ENCODE measurements at places on chromosomes 4 and X.

- no peak for DNase-seq
Observed at GRCh38 chr4:68359508-68359907, 9.6 kb upstream of the YTHDC1 start.

DNA sequence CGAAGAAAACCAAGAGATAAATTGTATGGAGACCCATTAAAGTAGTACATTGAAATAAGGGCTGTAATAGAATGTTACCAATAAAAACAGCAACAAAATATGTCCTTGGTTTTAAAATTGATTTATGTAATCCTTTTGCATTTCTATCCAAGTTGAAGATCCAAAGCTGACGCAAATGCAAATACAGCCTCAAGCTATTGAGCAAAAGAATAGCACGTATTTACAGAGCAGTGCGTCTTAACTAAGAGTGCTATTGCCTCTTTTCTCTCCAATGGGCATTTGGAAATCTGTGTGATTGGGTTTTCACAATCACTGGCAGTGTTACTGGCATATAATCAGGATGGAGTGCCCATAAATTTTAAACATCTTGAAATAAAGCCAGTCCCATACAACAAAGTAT lies 417.4 kb downstream of the TLL1 start:
- DNase-seq = no peak

DNA sequence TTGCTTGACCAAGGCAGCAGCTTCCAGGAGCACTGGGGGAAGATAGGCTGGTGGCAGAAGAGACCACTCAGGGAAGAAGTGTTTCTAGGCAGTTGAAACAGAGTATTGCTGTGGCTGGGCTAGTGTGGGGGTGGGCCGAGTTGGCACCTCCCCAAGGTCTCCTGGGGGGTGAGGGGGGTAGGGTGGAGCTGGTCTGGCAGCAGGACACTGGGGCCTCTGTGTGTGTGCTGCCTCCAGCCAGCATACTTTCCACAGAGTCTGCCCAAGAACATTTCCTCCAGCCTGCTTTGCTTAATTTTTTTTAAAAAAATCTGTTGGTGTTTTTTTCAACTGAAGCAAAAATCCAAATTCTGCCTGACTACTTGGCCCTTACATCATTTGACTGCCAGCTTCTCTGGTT lies 4.0 kb downstream of the ITIH6 start:
- DNase-seq = no peak

DNA sequence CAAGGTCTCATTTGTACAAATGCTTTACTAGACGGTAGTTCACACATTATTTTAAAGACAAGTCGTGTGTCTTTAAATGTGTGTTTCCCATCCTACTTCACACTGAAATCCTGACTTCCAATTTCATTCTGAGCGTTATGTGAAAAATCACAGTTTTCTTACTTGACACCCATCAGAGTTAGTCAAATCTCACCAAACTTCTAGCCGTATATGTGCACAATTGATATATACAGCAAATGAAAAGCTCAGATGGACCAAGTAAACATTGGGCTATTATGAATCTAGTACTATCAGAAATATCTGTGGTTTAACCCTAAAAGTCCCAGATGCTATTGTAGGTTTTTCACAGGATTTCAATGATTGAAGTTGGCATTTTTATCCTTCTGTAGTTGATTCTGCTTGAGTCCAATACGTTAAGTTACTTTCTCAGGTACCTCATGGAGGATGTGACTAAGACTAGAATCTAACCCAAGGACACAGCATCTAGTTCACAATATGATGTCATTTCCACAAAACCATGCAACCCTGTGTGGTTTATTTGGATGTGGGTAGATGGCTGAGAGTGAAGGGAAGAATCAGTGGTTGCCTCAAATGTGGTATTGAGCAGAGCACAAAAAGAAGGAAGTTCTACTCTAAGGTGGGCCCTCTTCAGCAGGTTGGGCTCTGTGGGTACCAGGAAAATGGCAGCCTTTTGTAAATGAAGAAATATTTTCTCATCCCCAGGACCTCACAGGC lies 22.1 kb upstream of the TRIM60 start:
- no peak for DNase-seq

GRCh38 chrX:17501746-17502145 lies 126.7 kb downstream of the NHS start:
- DNase-seq = no peak

DNA sequence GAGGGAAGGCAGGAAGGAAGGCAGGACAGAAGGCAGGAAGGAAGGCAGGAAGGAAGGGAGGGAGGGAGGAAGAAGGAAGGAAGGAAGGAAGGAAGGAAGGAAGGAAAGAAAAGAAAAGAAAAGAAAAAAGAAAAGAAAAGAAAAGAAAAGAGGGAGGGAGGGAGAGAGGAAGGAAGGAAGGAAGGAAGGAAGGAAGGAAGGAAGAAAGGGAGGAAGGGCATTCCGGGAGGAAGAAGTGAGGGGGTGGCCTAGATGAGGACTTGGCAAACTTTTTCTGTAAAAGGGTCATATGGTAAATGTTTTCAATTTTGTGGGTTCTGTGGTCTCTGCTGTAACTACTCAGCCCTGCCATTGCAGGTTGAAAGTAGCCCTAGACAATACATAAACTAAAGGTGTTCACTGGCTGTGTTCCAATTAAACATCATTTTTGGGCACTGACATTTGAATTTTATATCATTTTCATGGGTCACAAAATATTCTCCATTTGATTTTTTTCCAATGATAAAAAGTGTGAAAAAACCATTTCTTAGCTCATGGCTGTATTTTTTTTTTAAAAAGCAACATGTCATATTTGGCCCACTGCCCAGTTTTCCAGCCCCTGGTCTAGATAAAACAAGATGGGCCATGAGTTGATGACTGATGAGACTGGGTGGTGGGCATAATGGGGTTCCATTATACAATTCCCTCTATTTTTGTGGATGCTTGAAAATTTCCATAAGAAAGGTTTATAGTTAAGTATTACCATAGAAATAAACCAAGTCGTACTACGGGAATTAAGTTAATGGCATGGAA lies 3.1 kb downstream of the ZNF630 start:
- no peak for DNase-seq

- no peak for DNase-seq
Observed at GRCh38 chr4:61445374-61446063, 245.4 kb downstream of the ADGRL3 start.

GRCh38 chr4:68416591-68416990 lies 30.7 kb upstream of the TMPRSS11E start:
- DNase-seq = no peak

DNA sequence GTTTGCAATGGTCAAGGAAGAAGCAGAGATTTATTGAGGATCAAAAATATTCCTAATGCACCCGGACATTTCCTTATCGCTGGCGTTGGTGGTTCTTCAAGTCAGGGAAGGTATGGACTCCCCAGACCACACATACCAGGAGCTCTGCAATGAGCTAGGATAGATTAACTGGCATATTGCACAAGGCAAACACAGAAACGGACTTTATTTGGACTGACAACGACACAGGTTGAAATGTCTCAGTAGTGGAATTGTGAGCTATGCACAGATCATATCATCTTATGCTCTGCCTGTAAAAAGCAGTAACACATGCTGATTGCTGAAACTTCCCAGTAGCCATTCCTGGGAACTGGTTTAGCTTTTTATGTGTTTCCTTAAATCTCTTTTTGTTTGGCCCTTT lies 1.7 kb downstream of the TSPAN7 start:
- no peak for DNase-seq

DNA sequence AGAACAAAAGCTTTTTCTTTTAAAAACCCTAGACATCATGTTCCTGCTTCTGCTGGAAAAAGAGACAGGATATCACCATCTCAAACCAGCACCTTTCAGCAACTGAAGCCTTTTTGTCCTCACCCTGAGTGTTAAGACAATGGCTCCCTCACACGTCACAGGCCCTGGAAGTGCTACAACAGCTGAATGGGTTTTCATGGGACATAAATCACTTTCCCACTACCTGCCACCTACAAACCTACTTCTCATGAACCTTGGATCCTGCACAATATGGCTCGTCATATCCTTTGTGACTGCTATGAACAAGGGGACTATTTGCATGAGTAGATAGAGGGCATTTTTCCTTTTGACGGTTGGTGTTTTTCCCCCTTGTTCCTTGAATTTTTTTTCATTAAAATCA lies 93.6 kb downstream of the TSPAN5 start:
- DNase-seq = no peak

DNA sequence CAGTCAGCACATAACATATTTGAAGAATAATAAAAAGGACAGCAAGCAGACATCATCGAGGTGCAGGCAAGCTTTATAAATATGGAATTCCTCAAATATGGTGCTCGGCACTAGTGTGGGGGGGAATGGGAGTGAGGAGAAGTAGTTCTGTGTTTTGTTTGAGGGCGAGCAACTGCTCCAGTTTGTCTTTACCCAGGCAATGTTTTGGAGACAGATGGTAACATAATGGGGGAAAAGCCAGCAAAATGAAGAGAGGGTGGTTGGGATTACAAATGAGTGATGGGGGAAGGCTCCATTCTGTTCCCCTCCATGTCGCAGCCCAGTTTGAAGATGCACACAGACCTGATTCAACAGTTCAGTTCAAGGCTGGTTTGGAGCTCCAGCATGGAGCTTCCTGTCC lies 572.9 kb upstream of the DIPK2B start:
- no peak for DNase-seq

DNA sequence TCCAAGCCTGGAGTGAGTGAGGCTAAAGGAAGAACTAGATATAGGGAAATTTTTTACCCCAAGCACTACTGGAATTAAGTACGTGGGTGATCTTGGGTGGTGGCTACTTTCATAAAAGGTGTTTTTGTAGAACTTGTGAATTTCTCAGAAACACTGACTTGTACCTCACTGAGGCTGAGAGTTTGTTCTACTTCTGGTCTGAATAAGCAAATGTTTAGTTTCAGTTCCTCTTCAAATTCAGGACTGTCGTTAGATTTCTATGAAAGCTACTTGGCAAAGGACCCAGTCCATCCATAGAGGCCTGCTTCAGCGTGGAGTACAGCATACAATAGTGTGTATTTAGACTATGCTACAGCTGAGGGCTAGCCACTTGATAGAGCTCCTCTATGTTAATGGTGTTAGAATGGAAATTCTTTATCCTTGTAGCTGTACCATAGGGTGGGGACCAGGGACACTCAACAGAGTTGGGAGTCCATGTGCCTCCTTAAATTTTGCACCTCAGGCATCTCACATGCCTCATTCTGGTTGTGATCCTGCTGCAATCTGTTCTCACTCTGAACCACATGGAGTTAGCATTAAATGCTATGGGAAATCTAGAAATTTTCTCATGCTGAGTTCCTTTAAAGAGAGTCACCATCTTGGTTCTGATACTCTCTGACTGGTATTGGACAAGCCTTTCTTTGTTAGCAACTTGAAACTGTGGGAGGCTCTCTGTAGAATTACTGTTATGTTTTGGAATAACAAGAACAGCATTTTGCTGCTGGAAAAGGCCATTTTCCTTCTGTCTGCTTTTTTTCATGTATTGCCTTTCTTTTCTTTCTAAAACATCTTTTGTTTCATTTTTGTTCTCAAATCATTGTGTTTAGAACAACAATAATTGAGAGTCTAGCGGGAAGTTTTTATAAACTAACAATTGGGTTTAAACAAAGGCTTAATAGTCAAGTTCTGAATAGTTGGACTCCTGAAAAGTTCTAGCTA lies 86.8 kb downstream of the PDGFRA start:
- no peak for DNase-seq

DNA sequence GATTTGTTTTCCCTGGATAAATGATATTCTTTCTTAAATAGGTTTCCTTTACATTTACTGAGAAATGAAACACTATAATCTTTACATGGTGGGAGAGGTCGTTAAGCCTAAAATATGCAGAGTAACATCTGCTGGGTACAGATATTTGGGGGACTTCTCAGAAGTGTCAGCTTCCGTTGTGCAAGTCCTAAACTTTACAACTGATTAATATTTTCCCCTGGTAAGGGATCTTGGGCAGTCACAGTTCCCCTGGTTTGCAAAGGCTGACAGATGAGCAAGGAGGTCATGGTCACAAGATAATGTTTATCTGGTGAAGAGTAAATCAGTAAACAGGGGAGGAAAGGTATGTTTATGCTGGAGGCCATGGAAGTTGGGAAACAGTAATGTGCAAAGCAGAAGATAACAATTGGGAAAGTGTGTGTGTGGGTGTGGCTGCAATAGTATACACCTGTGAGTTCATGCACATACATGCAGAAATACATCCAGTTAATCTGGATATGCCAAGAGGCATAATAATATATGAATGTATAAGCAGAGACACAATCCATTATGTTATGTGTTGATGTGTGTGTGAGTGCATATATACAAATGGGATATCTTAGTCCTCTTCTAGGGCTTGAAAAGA lies 508.2 kb upstream of the FAM241A start:
- no peak for DNase-seq

DNA sequence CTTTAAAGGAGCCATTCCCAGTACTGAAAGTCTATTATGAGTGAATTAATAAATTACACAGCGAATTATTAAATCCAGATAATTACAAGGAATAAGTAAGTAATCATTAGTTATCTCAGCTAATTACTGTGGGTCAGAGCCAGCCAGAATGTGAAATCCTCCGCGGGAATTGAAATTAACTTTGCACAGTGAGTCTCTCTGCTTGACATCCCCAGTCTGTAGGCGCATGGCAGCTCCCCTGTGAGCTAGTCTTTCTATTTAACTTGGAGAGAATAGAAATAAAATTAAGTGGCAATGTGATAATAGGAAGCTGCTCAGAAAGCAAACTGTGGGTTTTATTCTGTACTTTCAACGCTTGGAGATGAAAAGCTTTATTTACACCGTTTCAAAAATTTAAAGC lies 7.2 kb downstream of the POU4F2 start:
- no peak for DNase-seq

- DNase-seq = no peak
Observed at GRCh38 chr4:147823130-147823529, 91.2 kb downstream of the ARHGAP10 start.

- no peak for DNase-seq
Observed at GRCh38 chr4:15936495-15936894, 2.0 kb downstream of the FGFBP1 start.

DNA sequence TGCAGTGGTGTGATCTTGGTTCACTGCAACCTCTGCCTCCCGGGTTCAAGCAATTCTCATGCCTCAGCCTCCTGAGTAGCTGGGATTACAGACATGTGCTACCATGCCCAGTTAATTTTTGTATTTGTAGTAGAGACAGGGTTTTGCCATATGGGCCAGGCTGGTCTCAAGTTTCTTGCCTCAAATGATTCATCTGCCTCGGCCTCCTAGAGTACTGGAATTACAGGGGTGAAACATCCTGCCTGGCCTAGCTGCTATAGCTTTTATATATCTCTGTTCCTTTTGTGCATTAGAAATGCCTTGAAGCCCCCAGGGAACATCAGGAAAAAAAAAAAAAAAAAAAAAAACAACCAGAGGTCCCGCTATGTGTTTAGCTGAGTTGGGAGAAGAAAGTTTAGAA lies 34.8 kb downstream of the UBE2K start:
- no peak for DNase-seq

DNA sequence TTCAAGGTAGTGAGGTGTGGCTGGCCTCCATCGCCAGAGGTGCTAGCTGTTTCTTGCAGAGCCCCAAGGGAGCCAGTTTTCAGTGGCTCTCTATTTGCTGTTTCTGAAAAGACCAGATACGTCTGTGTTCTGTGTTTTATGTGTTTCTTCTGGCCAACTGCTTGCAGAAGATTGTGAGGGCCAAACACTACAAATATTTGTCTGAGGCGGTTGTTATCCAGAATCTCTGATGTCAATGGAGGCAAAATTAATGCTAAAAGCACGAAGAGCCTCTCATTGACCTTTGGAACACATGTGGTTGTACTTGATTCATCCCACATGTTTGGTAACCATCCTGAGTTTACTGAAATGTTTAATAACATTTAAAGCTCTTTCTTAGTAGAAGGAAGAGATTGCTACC lies 113.9 kb downstream of the CT47B1 start:
- no peak for DNase-seq

All from D341Med (cell line).